ENCODE measurements at places on chromosomes 16 and 17.

DNA sequence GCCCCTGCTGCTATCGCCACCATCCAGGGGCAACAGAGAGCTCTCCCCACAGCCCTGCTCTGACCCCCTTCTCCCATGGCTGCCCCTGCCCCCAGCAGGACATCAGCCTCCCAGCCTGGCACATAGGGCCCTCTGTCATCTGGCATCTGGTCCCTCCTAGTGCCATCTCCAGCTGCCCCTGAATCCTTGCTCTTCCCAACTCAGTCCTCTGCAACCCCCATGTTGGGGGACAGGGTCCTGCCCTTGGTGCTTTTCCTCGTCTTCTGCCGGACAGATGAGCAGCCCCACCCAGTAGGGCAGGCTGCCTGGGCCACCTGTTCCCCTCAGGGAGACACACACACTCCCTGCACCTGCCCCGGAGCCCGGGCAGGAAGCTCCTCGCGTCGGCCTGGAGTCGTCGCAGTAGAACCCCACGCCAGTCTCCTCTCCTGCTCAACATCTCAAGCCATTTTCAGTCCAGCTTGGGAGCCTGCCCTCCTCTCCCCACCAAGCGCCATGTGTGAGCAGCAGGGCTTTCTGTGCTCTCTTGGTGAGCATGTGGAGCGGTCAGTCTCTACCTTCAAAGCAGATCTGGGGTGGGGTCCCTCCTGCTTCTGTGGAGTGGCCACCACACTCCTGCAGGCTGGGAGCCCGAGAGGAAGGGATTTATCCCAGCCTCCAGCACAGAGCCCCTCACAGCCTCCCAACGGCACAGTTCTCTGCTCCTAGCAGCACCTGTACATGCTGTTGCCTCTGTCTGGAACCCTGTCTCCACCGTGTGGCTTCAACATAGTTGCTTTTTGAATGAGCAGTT, 28.2 kb downstream of the TNFRSF13B start:
- DNase-seq, result no peak

- no peak for DNase-seq
These were observed 261.8 kb downstream of the CDH13 start for GRCh38 chr16:82888591-82889001.

DNA sequence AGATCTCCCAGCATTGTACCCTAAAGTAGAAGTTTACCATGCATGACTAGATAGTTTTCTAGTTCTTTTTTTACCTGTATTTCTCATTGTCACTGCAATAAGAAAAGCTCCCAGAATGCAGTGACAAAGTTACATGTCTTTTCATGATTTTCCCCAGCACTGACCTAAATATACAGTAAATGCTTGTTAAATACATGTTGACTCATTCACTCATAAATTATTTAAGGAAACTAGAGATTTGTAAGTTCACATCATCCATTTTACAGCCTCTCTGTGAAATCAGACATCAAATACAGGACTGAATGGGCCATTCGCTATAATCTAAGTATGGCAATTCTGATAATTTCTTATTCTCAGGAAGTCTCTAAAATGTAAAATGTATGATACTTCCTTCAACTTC, 258.9 kb upstream of the AXIN2 start:
- no peak for DNase-seq

DNA sequence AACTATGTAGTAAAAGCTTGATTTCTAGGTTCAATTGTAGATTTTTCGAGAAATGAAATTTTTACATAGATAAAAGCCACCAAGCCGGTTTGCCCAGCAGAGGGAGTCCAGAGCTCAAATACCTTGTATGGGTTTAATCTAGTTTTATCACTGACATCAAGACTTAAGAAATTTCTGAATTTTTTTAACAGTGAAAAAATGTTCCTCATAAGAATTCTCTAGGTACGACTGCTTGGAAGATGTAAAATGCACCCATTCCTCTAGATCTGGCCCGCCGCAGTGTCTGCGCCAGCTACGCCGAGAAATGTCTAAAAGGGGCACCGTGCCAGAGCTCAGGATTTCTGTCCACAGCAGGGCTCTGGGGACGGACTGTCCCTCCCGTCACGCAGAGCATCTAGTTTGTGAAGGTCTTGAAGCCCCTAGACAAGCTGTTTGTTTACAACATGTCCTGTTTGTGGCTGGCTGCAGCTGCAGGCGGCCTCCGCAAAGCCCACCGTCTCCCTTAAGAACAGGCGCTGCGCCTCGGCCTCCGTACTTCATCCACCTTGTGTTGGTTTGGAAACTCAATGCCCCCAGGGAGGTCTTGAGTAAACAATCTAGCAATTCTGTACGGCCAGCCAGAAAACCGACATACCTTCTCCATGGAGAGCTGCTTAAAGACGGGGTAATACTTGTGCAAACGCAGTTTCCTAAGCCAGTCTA, 24.8 kb downstream of the MAP1LC3B start:
- DNase-seq, result no peak

DNA sequence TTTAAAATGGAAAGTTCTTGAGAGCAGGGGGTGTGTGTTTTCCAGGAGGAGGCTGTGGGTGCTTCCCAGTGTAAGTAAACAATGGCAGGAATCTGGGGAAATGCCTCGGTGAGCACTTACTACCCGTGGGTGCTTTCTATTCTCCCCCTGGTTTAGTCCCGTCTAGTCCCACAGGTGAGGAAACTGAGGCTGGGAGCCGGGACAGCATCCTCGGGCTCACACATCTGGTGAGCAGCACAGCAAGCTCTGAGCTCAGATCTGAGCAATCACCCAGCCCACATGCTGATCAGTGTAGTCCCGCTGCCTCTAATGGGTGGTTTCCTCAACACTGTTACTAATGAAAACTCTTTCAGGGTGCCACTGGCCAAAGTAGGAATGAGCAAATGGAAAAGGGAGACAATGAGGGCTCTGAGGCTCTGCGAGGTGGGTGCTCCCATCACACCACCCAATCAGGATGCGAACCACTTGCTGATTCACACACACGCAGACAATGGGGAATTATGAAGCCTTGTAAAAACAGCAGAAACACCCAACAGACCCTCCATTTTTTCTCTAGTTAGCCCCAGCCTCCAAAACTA, 202.6 kb downstream of the PARN start:
- no peak for DNase-seq

GRCh38 chr17:62064791-62065563, at the start of gene MED13:
TSS of gene MED13 (minus strand) at chr17:62065278. CDS start at chr17:62065205, 73 bp downstream.
- DNase-seq, result peak; percentile 19

- DNase-seq, result no peak
These were observed 220.6 kb downstream of the LGALS9B start for GRCh38 chr17:20246692-20247091.

DNA sequence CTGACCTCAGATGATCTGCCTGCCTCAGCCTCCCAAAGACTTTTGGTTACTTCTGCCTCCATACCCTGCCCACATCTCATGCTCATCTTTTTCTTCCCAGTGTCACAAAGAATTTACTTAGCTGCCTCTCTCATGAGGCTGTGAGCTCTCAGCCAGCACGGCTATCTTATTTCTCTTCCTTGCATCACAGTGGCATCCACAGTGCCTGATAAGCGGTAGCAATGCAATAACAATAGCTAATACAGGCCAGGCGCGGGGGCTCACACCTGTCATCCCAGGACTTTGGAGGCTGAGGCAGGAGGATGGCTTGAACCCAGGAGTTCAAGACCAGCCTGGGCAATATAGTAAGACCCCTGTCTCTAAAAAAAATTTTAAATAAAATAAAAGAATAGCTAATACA, 15.5 kb upstream of the MARVELD3 start:
- DNase-seq, result no peak

DNA sequence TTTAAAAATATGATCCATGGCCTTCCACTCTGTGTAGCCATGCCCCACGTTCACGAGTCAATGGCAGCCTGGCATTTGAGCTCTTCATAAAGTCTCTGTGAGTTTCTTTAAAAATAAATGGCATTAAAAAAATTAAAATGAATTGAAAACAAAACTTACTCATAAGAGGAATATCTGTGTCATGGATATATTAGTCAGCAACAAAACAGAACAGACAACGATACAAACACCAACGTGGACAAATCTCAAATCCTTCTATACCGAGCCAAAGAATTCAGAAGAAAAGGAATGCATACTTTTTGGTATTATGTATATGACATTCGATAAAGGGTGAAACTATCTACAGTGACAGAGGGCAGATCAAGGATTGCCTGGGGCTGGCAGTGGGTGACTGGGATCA, 8.2 kb upstream of the CMIP start:
- no peak for DNase-seq

GRCh38 chr17:32493571-32493970, 6.8 kb downstream of the CDK5R1 start:
- no peak for DNase-seq

- DNase-seq, result no peak
These were observed 15.1 kb upstream of the CD300LD start for GRCh38 chr17:74607221-74607620.

GRCh38 chr17:44354582-44355561, 8.8 kb downstream of the FAM171A2 start:
- DNase-seq, result no peak

GRCh38 chr17:74839990-74840852, 19.5 kb downstream of the GRIN2C start:
- no peak for DNase-seq

- DNase-seq, result no peak
These were observed 6.2 kb upstream of the CRYBA1 start for GRCh38 chr17:29240477-29240876.

- no peak for DNase-seq
These were observed at the start of gene SPN for GRCh38 chr16:29663016-29663806. TSS of gene SPN (plus strand) at chr16:29663247. CDS start at chr16:29663729, 482 bp downstream.

GRCh38 chr17:7887038-7887481, 1.5 kb upstream of the CHD3 start:
- DNase-seq, result no peak

DNA sequence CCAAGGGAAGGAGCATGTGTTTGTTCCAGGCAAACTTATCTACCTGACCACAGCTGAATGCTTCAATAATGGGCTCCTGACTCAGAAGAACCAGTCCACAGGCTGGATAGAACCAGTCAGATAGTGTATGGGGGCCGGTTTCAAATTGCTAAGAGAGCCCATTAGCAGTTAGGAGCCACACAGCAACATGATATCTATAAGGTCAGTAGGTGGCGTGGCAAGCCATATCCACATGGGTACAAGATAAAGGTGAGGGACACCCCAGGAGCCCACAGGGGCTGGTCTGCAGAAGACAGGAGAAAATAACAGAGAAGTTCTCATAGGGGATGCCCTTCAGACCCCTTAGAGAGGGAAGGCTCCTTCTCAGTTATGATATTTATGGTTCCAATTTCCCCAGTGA, 31.6 kb upstream of the CDRT15 start:
- no peak for DNase-seq

DNA sequence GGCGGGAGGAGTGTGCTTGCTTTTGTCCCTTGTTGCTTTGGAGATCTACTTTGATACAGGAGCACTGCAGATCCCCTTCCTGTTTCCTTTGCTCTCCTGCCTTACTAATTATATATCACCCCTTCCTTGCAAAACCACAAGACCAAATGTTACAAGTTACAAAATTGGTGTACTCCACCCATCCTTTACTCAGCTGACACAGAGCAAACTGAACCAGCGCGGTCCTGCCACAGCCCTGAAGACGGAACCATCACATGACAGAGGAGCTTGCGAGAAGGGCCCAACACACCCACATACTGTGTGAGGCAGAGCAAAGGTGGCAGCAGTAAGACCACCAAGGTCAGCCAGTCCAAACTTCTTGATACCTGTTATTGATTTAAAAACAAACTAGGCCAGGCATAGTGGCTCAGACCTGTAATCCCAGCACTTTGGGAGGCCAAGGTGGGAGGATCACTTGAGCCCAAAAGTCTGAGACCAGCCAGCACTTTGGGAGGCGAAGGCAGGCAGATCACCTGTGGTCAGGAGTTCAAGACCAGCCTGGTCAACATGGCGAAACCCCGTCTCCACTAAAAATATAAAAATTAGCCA, 33.2 kb downstream of the CYTH1 start:
- no peak for DNase-seq

GRCh38 chr16:89798832-89799370, 17.5 kb downstream of the FANCA start:
- DNase-seq, result no peak

- no peak for DNase-seq
These were observed 6.1 kb downstream of the PYCARD start for GRCh38 chr16:31196324-31197088.

DNA sequence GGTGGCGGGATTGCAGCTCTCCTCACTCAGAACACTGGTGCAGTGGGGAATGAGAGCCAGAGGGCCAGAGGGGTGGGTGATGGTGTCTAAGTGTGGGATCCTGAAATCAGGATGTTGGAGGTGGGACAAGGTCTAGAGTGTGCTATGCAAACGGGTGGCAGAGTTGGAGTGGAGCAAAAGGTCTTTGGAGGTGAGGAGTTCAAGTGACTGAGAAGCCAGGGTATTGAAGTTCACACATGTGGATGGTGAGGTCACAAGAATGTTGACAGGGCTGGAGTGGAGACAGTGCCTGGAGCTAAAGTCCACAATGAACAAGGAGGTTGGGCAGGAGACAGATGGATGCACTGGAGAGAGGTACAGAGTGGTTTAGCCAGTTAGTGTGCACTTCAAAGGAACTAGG, 38.3 kb upstream of the MAP3K14 start:
- no peak for DNase-seq

DNA sequence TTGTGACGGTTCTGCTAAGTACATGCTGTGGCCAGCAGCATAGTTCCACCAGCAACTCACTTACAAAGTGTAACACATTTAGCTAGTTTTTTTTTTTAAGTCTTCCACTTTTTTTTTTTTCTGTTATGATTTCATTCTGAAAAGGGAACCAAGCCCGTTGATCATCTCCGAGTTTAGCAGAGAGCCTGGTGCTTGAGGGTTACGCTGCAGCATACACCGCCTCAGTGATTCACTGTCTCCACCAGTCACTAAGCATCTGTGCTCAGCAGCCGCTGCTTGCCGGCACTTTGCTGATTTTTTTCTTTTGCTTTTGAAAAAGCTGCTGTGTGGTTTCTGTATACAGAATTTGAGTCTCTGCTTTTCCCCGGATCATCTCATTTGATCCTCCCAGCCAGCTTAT, 194.5 kb upstream of the CDH13 start:
- no peak for DNase-seq

- DNase-seq, result no peak
These were observed 73.9 kb downstream of the CEP95 start for GRCh38 chr17:64580384-64581315.

DNA sequence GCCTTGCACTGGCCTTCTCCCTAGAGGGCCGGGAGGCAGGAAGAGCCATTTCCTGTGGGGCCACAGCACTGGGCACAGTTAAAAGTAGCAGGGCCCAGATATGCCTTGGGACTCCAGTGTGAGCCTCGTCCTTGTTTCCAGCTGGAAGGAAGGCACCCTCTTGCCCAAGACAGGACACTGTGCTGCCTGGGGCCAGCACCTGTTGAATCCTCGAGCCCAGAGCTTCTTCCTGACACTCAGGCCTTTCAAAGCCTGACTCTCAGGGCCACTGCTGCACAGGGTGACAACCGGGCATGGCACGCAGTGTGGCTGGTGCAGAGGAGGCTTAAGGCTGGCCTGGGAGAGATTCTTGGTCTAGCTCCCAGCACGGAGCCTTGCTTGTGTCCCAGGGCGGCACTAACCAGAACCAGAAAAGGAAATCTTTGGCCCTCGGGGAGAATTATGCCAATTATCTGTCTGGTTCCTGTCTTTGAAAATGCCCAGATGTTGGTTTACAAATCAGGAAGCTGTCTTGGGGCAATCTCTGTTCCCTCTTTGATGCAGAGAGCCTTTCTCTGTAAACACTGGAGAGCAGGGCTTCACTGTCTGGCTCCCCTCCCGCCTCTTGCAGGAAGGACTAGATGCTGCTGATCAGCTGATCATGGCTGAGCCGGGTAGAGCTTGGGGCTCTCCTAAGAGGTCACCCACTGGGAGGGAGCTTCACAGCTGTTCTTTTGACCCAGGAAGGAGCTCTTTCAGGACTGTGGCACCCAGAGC, 11.1 kb downstream of the LDHD start:
- peak; percentile 45 for DNase-seq

GRCh38 chr17:42116705-42117396, 4.3 kb downstream of the KAT2A start:
- peak; percentile 79 for DNase-seq
